ENCODE measurements at places on chromosomes 3 and 15. TPM values are rescaled to one million over a fixed set of nuclear protein-coding genes. Genes with fewer than 3 reads are reported as not detected.
A peak's percentile ranks its signal among the peaks of the same experiment; 100 is the strongest.

DNA sequence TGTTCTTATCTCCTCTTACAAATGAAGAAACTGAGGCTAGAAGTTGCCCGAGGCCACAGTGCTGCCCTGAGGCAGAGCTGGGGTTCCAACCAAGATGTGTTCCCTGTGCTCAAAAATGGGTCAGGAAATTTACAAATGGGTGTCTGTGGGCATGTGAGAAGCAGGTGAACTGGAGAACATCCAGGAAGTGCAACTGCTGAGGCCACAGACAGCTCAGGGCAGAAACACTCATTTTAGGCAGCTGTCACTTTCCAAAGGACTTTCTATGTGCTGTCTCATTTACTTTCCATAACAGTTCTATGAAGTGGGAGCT lies 47.2 kb upstream of the ATP2B2 start:
- DNase-seq: no peak

GRCh38 chr15:62549345-62549970 lies 384.4 kb upstream of the C2CD4B start:
- DNase-seq: peak; percentile 52

DNA sequence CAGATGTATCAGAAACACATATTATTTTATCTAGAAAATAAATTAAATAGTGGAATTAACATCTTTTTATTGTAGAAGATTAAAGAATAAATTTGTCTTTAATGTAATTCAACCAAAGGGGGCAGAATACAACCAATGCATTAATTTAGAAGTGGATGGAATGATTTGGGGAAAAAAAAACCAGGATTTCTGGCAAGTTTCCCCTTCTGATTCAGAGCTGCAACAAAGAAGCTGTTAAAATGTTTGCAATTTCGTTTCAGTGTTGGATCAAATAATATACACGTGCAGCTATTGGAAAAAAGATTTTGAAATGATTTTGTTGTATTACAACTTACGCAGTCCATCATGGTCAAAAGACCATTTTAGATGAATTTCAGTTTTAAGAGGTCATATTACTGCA lies 71.6 kb upstream of the ZNF280D start:
- no peak for DNase-seq

GRCh38 chr15:70348226-70348543 lies 250.5 kb upstream of the TLE3 start:
- no peak for DNase-seq

DNA sequence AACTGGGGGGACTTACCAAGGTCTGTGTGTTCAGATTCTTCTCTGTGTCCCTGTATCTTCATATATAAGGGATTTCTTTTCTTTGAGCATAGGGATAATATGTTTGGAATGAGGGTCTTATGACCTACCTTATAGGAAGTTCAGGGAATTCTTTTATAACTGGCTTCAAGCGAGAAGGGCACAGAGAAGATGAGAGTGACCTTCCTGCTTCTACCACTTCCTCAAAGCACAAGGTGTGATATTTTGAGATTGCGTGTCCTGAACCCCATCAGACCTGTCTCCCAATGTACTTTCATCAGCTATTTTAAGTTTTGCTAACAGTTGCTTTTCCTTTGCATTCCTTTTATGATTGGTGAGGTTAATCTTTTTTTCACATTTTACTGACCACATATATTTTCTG lies 3.1 kb upstream of the PSMD6 start:
- DNase-seq: no peak

DNA sequence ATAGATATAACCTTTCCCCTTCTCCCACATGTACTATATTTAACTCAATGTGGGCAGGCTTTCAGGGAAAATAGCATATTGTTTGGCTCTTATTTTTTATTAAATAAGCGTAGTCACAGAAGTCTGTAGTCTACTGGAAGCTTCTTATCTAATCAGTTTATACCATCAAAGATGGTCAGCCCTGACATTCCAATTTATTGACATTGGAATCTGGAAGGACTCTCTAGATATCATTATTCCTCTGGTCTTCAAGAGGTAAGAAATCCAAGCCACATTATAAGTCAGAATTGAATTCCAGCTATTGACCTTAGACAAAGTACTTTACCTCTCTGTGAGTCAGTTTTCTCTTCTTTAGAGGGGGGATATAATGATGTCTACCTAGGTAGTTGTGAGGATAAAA lies 38.5 kb upstream of the SCAANT1 start:
- DNase-seq: no peak

GRCh38 chr15:39247574-39247973 lies 333.3 kb upstream of the THBS1 start:
- no peak for DNase-seq

DNA sequence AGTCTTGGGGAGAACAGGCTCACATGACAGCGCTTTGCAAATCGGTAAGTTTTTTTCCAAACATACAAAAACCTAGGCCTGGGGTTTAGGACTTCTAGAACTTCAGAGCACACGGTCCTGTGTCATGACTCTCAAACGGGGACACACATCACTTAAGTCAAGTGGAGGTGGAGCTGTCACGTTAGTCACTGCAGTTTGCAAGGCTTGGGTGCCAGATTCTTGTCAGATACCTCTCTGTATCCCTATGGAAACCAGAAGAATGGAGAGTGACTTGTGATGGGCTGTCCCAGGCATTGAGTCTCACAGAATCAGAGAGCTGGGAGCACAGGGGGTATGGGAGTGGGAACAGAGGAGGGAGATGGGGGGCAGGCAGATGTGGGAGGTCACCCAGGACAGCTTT lies 64.8 kb downstream of the DUT start:
- DNase-seq: no peak

DNA sequence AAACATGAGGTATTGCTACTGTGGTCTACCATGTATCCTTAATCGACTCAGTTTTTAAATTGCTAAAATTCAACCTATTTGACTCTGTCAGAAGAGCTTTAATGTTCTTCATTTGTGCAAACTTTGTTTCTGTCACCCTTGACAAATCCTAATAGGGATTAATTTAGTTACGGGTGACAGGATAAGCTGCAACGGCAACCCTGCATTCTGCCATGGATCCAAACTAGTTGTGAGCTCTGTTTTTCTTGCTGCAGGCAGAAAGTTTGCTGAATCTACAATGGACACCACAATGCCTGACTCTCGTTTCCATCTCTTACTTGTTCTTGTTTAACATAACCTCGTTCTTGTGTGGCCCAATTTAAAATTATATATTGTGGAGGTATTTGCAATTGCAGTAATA lies 352.3 kb downstream of the ROBO2 start:
- DNase-seq: no peak

GRCh38 chr15:26866298-26867199 lies at the start of gene GABRA5:
GABRA5 (plus strand) TSS chr15:26867062; CDS start chr15:26869249, 2,187 bp downstream.
- no peak for DNase-seq

- DNase-seq: no peak
Observed at GRCh38 chr3:31456373-31456772, 76.4 kb upstream of the STT3B start.

DNA sequence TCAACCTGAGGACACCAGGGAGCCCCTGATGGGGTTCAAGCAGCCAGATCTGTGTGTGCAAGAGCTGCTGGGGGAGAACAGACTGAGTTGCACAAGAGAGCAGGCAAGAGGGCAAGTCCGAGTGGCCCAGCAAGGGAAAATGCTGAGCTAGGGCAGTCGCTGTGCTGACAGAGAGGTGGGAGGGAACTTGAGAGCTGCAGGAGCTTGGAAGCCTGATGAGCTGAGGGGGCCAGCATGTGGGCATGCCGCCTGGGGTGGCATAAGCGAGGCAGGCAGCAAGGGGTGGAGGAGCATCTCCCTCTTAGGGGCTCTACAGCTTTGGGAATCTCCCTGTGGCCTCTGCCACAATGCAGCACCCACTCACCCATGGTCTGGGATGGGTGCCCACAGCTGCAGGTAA lies 4.7 kb upstream of the CORO2B start:
- DNase-seq: no peak

DNA sequence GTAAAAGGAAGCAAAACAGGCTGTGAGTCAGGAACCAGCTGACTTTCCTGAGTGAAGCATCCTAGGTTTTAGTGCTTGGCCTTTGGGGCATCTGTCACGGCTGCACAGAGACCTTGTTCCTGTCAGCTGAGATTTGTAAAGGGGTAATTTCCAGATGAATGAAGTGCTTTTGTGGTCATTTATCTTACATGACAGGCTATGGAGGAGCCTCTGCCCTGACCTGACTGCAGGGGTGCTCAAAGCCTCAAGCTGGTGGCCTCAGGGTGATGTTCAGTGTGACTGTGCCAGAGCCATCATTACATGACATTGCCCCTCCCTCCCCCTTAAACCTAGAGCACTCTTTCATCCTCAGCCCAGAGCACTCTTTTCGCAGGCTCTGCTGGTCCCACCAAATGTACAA lies 132.5 kb downstream of the ARNT2 start:
- no peak for DNase-seq

GRCh38 chr15:29652595-29652994 lies 169.7 kb downstream of the TJP1 start:
- DNase-seq: no peak

The PLA2G4B gene
- 3.4 TPM for total RNA-seq

The MAGI1 gene
- total RNA-seq: 49.2 TPM

The PLA1A gene
- total RNA-seq: 1.3 TPM

The MYNN gene
- 10.3 TPM for total RNA-seq

Data from left colon (tissue), 2 donors.